Stimulated activated CD4-positive, alpha-beta T cell treated with anti-CD3 and anti-CD28 coated beads, Interleukin-1b, Interleukin-23, amount 100 ng/mL, for 48 hours (primary cell): ENCODE measurements at places on chromosomes 5 and 9.

GRCh38 chr5:169064093-169064492, 236.8 kb downstream of the SLIT3 start:
- no peak for DNase-seq

GRCh38 chr5:132436936-132437335, 53.6 kb downstream of the IRF1 start:
- no peak for DNase-seq

DNA sequence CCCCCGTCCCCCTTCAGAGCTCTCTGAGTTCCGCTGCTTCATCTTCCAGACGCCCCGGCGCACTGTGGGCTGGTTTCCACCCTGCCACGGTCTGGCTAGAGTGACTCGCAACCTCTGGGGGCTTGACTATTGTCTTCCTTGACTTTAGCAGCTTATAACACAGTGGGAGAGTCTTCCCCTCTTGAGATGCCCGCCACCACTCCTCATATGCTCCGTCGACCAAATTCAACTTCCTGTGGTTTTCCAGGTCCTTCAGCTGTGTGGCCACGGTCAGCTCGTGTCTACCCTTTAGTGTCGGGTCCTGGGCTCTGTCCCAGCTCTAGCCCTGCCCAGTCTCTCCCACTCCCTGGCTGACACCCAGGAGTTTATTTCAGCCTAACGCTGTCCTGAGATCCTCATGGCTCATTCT, 28.2 kb upstream of the NCS1 start:
- no peak for DNase-seq

GRCh38 chr9:98846879-98847278, 39.4 kb downstream of the GALNT12 start:
- no peak for DNase-seq

GRCh38 chr9:6646293-6646636, 736 bp upstream of the GLDC start:
- DNase-seq = peak; percentile 34

GRCh38 chr5:50763351-50763750, 96.9 kb downstream of the PARP8 start:
- no peak for DNase-seq

- no peak for DNase-seq
These were observed 22.1 kb upstream of the RARS1 start for GRCh38 chr5:168464214-168464613.

DNA sequence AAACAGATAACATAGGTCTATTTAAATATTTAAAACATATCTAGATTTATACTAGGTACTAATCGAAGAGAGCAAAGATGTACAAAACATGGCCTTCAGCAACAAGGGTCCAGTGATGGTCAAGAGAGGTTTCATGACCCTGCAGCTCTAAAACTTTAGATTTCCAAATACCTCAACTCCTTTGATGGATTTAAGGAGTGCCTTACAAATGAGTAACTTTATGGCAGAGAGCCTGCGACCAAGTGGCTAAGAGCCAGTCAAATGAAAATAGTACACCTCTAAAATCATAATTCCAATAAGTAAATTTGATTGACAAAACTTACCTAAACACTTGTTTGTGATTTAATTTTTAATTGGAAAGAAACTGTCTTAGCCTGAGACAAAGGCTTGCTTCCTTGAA, 4.7 kb upstream of the SH3RF2 start:
- no peak for DNase-seq

- DNase-seq = no peak
These were observed 8.9 kb downstream of the UBE2QL1 start for GRCh38 chr5:6457592-6457991.

DNA sequence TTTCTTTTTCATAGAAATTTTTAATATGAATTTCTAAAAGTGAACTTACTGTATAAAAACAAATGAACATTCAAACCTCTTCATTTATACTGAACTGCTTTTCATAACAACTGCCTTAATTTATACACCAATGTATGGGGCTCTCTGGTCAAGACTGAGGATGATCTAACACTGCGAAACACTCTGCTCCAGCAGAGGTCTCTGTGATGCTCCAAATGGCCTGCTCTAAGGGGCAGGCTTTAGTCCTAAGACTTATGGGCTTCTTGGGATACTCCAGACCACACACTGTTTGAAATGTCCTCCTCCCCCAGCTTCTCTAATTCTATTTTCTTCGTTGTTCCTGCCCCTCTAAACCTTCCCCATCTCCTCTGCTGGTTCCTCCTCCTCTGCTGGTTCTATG, 58.5 kb downstream of the LIFR start:
- no peak for DNase-seq

DNA sequence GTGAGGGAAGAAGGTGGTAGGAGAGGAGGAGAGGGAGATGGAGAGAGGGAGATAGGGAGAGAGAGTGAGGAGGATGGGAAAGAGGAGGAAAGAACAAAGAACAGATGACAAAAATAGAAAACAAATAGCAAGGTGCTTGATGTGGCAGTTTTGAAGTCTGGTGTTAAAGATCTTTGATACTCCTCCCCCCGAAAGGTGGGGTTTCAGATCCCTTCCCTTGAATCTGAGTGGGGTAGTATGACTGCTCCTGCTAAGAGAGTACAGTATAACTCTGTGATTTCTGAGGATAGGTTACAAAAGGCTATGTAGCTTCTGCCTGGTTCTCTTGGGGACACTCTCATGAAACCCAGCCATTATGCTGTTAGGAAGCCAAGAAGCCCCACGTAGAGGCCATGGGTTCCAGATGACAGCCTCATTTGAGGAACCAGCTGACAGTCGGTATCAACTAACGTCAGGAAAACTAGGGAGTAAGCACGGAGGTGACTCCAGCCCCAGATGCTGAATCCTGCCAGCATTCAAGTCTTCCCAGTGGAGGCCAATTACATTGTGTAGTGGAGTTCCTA, 102.1 kb downstream of the FANCC start:
- DNase-seq = no peak

- DNase-seq = no peak
These were observed 419.1 kb downstream of the NR2F1-AS1 start for GRCh38 chr5:93161661-93162654.

DNA sequence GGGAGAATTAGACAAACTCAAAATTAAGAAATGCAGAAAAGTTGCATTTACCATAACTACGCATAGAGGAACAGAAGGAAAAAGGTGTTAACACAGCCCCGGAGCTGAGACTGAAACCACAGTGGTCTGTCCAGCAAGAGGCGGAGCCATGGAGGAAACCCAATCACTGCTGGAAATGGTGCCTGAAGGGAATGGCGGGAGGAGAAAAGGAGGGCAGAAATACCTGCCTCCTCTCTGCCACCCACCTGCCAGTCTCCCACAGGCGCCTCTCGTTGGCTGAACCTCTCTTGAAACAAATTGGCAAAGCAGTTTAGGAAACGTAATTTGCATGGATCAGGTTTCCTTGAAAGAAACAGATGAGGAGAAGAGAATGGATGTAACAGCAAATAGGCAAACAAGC, 9.7 kb upstream of the PRKACG start:
- no peak for DNase-seq

GRCh38 chr9:135677641-135678168, 14.6 kb downstream of the LCN9 start:
- DNase-seq = no peak

GRCh38 chr5:114223866-114224265, 138.0 kb upstream of the KCNN2 start:
- no peak for DNase-seq

DNA sequence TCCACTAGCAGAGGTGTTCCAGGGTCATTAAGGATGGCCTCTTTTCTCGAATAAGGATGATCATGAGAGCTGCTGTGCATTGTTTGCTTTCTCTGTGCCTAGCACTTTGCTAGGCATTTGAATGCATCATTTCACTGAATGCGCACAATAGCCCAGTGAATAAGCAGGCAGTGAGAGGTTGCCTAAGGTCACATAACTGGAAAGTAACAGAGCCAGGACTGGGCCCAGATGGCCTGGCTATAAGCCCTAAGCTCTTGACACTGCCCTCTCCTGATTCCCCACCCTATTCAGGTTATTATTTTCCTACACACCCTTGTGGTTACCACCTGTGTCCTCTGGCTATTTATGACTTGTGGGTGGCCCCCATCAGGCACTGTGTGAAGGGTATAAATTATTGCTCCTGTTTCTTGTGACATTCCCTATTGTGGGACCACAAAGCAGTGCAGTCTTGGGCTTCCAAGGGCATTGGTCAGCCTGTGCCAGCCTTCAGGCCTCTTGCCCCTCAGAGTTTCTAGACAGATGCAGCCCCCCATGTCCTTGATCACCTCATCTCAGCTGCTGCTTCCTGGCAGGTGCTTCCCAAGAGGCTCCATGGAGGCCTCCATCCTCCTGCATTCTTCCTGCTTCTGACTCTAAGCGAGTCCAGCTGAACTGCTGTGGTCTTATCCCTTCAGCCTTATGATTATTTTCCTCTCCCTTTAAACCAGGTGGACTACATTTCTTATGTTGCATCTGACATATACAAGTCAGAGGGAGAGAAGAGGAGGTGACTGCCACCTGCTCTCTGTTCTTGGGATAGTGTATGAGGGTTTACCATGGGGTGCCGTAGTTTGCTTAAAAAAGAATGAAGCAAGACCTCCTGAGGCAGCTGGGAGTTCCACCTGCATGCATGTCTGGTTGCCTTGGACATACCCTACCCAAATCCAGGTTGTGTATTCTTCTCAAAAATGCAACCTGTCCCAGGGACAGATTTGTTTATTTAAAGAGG, 47.6 kb downstream of the ANGPTL2 start:
- no peak for DNase-seq

GRCh38 chr9:29150606-29151005, 1577.3 kb upstream of the C9orf72 start:
- no peak for DNase-seq

- DNase-seq = peak; percentile 67
These were observed 44.3 kb upstream of the SARDH start for GRCh38 chr9:133782157-133783130.

- no peak for DNase-seq
These were observed 179.9 kb downstream of the COX7C start for GRCh38 chr5:86797677-86798076.

DNA sequence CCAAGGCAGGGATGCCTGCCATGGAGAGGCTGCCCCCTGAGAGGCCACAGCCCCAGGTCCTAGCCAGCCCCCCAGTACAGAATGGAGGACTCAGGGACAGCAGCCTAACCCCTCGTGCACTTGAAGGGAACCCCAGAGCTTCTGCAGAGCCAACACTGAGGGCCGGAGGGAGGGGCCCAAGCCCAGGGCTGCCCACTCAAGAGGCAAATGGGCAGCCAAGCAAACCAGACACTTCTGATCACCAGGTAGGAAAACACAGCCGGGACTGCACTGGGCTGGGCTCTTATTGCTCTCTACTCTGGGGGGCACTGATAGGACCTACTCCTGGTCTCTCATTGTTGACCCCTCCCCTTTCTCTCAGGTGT, 3.2 kb downstream of the RELL2 start:
- DNase-seq = no peak

DNA sequence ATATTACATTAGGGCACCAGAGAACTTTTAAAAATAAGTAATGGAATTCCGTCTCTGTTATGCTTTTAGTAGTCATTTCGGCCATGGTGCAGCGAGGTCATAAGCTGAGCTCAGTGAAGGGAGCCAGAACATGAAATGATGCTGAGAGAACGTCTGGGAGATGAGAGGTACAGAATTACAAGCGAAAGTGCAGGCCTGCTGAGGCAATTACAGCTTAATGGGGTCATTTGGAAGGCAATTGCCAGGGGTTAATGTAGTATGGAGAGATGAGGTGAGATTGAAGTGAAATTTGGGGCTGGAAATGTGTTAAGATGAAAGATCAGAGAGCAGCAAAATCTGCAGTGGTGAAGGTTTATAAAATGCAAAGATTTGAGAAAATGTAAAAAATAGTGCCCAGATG, 96.5 kb downstream of the PBX3 start:
- no peak for DNase-seq

DNA sequence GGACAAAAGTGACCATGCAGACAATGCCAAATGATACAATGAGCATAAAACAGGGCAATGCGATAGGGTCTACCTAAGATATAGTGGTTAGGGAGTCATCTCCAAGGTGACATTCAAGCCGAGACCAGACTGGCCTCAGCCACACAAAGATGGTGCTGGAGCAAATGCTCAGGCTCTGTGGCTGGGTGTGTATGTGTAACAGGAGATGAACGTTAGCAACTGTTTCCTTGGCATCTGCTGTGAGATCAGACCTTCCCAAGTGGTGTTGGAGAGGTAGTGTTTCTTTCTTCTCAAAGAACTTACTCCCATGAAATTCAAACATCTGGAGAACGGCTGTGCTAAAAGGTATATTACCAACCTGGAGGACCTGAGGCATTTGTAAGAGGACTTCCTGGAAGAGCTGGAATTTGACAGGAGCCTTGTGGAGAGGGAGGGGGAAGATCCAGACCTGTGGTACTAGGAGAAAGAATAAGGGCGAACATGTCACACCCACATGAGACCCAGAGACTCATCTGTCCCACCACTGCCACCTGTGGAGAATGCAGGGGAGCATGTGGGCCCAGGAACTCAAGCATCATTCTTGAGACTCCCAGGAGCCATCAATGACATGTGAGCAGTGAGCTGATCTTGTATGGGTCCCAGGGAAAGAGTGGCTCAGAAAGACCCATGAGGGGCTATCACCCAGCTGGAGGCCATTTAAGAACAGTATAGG, 21.4 kb upstream of the ANXA6 start:
- no peak for DNase-seq

GRCh38 chr5:76145945-76146344, 62.8 kb downstream of the SV2C start:
- peak; percentile 8 for DNase-seq

- DNase-seq = no peak
These were observed 273.1 kb downstream of the SLF1 start for GRCh38 chr5:94891565-94891964.

DNA sequence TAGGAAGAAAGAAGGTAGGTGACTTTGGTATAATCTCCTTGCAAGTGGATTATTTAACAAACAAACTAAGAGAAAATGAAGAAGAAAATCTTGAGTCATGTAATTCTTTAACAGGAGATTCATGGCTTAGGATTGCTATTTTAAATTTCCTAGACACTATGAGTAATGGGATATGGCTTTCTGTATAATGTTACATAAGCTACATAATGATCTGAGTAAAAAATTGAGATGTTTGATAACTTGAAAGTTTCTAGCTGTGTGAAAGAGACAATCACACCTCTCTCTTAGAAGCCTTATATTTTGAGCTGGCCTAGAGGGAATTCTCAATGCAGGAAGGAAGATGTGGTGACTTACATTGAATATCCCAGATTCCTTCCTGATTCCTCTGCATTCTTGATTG, 92.5 kb downstream of the CDH9 start:
- no peak for DNase-seq

- no peak for DNase-seq
These were observed 72.8 kb upstream of the MTAP start for GRCh38 chr9:21729648-21730047.

- DNase-seq = no peak
These were observed 31.9 kb upstream of the PCSK5 start for GRCh38 chr9:75858497-75859092.

GRCh38 chr5:181173027-181173419, 25.6 kb downstream of the OR2V2 start:
- DNase-seq = no peak

DNA sequence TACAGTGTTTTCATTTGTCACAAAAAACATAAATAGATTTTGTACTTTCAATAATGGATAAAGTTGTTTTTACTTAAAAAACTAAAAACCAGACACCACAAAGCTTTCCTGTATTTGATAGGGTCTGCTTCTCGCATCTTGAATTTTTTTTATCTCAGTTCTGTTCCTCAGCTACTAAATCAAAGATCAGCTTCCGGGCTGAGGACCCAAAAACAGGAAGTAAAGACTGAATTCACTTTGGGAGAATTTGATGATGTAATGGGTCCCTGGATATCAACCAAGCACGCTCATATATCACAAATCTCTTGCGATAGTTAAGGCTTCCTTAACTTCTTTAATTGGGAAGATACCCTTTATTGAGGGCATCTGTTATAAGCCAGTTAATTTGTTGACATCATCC, 24.1 kb downstream of the ITK start:
- DNase-seq = no peak

- DNase-seq = peak; percentile 65
These were observed 63.3 kb downstream of the FREM1 start for GRCh38 chr9:14846871-14847311.
